ENCODE measurements at places on chromosomes 5 and 9.
A peak's percentile ranks its signal among the peaks of the same experiment; 100 is the strongest.

DNA sequence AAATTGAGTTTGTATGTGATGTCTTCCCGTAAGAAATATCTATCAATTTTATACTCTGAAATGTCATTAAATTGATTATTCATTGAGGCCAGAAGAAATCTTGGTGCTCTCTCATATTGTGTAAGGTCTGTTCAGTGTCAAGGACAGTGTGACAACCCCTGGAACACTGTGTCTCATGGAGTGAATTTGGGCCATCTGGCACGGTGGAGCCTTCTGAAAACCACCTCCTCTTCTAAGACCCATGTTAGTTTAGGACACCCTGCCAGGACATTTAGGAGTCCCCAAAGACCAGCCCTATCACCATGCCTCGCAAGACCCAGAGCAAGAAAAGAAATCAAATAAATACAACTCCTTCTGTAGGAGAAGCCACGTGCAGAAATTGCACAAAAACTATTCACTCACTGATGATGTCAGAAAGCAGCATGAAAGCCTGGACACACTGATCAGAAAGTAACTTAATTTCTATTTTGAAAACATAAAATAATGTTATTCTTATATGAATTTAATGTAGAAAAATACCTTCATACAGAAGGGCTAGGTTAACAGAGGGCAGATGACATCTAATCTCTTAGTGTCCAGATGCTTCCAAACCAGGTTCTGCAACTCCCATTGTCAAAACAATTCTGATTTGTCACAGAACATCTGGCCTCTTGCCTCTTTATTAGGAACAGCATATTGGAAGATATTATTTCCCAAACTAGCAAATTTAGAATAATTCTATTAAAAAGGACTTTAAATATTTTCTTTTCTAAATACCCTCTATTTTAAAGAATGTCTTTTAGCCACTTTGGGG is 298.8 kb downstream of the NR2F1-AS1 start:
- no peak for DNase-seq

- DNase-seq: no peak
Measured at GRCh38 chr5:31218978-31219377, 25.5 kb downstream of the CDH6 start.

DNA sequence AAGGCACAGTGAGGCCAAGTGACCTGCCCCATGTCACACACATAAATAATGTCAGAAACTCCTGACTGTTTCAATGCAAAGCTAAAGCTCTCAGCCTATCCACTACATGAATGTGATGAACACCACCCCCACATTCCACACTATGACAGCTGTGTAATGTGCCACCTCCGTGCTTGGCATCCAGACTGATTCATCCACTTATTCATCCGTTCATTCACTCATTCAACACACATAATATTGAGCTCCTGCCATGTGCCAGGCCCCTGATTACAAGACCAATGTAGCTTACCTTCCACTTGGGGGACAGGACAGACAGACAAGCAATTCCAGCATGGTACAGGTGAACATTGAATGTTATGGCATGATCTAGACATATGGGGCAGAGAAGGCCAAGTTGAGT is 46.2 kb upstream of the FABP6 start:
- DNase-seq: no peak

GRCh38 chr9:129318121-129319075 is 140.3 kb upstream of the IER5L start:
- DNase-seq: no peak

GRCh38 chr5:167754501-167755021 is 536.9 kb upstream of the WWC1 start:
- peak; percentile 30 for DNase-seq

- no peak for DNase-seq
Measured at GRCh38 chr5:110409571-110409970, 316.9 kb downstream of the TMEM232 start.

DNA sequence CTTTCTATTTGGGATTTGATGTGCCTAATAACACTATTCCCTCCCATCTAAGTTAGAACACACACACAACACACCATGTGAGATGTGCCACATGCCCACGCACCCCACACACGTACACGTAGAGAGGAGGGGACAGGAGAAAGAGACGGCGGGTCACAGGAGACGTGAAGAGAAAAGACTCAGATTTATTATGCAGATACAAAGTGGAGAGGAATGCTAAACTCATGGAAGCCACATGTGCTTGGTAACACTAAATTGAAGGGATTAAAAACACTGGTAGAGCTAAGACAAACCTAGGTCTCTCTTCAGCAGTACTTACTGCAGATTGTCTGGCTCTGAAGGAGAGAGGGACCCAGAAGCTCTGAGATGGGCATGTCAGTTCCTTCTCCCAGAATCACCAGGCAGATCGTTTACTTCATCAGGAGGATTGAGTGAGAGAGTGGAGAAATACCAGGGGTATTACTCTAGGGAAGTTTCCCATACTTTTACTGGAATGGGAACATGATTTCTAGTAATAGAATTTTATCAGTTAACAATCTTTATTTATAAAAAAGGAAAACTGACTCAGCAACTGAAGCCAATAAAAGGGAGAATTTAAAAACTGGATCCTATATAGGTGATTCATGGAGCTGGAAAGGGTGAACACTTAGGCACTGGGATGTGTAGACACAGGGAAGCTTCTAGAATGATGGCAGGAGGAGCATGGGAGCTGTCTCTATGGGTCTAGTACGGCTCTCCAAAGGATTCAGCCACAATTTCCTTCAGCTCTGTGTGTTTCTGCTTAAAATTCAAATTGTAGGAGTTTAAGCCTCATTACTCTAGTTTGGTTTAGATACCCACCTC is 139.4 kb downstream of the MACIR start:
- DNase-seq: no peak

DNA sequence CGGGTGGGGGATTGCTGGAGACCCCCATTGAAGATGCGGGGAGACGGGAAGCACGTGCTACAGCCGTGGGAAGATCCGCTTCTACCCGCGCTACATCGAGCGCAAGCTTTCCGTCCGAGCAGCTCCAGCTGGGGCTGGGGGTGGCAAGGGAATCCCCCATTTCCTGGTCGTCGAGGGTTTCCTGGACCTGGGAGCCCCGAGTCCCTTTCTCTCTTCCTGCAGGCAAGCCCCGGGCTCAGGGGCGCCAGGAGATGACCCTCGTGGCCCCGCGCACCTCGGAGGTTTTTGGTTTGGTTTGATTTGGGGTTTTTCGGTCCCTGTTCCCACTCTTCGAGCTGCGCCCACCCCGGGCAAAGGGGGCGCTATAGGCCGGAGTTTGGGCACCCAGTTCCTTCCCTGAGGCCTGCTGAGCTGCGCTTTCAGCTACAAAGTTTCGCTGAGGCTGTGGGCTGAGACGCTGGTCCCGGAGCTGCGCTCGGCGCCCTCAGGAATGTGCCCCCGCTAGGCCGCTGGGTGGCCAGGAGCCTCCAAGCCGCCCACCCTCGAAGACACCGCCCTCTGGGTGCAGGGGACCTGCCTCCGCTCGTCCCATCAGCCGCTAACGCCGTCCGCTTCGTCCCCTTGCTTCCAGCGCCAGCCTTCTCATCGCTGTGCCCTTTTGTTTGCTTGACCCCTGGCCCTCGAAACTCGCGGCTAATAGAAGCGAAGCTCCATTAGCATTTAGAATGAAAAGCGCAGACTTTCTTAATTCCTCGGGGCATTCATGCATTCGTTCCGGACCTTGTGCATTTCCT is 2.9 kb downstream of the NR4A3 start:
- DNase-seq: no peak

DNA sequence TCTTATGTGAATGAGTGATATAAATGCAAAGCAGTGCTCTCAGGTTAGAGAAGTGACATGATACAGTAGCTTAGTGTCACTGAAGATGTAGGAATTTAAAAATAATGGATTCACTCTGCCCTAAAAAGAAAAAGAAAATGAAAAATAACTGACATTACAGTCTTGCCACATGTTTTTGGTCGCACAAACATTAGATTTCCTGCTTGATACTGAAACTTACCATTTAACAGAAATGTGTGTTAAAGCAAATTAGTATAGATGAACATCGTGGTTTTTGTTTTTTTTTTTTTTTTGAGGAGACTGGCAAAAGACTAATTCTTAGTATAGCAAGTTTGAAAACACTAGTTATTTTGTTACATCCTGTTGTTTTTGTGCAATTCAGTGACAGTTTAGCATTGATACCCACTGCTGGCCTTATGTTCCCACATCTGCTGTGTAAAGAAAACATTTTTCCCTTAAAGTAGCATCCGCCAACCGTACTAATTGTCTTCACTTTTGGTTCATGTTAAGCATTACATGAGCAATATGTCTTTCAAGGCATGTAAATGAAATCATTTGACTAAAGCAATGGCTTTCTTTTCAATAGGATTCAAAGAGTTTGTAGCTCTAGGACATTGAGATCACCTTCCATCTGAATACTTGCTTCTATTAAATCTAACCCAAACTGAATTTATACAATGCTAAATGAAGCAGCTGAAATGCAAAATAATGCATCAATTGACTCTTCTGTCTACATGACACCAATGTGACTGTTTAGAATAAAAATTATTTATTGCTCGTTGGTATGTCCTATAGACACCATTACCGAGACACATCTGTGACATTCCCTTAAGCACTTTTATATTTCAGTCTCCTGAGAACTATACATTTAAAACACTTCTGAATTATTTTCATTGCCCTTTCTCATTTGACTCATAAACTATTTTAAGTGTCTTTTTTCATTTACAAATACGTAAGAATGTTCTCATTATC is 859.1 kb downstream of the MAT2B start:
- no peak for DNase-seq

DNA sequence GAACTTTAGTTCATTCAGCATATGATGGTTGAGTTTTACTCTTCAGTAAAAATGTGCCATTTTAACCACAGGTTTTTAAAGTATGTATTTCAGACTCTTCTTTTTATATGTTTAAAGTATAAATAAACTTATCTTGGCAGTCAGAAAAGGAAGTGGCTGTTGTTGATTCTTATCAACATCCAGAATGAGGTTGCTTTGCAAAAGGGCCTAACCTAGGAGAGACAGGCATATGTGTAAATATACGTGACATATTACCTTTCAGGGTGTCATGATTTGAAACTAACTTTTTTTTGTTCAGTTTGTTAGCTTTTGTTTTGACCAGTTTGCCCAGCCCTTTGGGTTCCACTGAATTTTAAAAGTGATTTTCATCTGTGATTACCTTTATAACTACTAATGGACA is 7.4 kb downstream of the SMARCA2 start:
- DNase-seq: no peak

- no peak for DNase-seq
Measured at GRCh38 chr5:172782169-172783039, 11.4 kb upstream of the DUSP1 start.

DNA sequence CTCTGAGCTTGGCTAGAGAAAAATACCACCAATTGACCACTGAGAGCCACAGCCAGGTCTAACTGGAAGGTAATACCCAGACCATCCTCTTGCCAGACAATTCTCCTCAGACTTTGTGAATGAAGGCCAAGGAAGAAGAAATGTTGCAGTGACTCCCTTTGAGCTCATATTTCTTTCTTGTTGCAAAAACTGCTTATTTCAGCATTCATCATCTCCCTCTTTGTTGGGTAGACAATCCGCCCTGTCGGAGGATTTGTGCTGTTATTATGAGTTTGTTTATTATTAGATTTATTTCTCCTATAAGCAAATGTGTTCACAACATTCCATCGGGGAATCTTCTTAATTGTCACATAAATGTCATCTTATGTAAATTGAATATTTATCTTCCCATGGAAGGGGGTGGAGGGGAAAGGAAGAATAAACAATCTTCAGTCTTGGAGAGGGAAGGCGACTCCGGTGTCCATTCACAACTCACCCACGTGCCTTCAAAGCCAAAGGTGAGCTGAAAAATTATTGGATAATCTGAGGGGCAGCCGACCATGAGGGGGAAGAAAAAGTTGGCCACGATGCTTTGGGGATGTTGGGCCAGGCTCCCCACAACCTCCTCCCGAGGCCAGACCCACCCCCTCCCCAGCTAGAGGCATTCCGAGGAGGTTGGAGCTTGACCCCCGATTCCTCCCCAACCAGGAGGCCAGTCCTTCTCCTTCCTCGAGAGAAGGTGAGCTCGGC is 1.8 kb upstream of the JADE2 start:
- DNase-seq: no peak

- DNase-seq: peak; percentile 59
Measured at GRCh38 chr5:163509291-163509951, 4.0 kb downstream of the MAT2B start.

DNA sequence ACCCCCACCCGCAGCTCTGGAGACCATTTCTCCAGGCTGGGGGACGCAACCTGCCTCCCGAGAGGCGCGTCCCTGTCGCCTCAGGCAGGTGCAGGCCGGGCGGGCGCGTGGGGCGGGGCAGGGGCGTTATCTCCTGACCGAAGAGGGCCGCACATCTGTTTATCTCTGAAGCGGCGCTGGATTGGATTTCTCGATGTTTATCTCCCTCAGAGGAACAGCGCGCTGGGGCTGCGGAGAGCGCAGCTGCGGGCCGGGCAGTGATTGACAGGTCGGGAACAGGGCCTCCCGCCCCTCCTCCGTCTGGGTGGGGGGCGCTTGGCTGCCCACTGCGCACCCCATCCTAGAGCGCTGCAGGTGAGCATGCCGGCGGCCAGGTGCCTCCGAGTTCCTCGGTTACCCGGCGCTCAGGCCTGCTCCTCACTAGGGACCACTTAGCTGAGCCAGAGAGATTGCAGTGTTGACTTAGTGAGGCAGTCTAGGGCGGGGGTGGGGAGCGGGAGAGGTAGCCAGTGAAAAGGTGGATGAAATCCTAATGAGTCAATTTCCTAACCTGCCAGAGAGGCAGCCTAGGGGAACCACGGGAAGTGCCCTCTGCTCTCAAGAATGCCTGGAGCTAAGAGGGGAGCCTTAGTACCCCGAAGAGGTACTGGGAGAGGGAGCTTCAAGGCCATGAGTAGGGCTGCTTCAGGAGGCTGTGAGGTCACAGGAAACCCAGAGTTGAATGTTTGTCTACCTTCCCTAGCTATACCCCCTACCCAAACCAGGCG is 39.6 kb upstream of the TIFAB start:
- no peak for DNase-seq

- DNase-seq: no peak
Measured at GRCh38 chr5:175489693-175490443, 11.5 kb downstream of the SFXN1 start.

- DNase-seq: no peak
Measured at GRCh38 chr5:55927861-55928655, 66.7 kb downstream of the IL6ST start.

DNA sequence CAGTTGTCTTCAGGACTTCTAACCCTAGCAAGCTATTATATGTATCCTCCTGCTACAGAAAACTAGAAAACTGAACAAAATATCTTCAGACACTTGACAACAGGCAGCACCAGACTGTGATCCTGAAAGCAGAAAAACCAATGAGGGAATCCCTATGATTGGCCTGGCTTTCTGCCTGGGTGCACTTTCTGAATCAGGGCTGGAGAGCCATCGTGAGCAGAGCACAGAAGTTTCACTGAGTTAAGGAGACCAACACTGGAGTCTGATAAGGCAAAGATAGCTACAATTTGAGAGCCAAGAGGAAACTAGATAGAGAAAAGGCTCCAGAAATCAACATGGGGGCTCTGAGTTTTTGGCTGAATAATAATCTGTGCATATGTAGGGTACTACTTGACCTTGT is 106.5 kb downstream of the FANCC start:
- DNase-seq: no peak

DNA sequence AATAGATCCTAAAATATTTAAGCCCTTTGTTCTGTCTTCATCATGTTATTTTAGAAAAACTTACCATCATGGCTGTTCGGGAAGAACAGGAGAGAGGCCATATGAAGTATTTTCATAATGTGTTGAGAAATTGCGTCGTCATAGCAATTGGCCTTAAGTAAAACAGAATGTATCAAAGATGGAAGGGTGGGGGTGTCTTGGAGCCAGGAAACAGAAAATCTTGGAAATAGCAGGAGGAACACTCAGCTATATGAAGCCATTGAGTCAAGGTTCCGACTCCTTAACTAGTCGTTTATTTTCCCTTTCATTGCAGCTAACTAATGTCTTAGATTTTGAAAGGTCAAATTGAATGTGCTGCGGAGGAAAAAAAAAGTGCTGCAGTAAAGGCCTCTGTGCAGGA is 1.3 kb downstream of the SPTAN1 start:
- peak; percentile 33 for DNase-seq
